ENCODE measurements at places on chromosomes 6 and 20.

DNA sequence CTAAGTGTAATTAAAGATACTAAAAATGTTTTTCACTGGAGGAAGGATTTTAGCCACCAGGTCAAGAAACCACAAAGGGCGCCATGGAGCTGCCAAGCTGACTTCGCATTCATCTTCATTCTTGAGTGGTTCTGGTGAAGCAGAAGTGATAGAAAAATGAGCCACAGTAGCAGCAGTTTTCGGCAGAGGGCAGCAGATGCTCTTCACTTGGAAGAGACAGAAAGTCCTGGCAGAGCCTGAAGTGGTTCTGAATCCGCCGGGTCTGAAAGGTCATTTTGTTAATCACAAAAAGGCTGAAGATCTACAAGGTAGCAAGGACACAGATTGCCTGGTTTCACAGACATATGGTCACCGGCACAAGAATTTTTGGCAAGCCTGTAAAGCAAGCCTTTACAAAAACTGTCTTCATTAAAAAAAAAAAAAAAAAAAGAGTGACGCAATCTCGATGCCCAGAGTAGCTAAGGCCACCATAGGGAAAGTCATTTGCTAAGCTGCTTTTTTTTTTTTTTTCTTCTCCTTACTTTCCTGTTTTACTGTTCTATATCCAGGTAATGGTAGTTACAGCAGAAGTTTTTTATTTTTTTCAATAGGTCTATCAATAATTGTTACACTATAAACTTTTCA lies 345.1 kb upstream of the AGPAT4 start:
- DNase-seq = no peak

- no peak for DNase-seq
Observed at GRCh38 chr6:135170238-135170637, 10.9 kb upstream of the MYB start.

DNA sequence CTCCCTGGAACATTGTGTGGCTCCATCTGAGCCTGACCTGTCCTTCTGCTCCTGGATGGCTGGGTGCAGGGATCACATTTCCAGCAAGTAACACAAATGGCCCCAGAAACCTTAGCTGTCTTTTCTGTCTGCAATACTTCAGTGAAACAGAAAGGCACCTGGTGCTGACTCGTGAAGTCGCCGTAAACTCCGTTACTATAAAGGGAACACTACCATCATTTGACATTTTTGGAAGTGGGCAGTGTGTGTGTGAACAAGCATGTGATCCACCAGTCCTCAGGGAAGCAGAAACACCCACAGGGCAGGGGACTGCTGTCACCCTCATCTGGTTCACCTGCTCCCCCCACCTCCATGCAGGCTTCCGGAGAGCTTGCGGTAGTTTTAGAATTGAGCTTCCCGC lies 23.9 kb downstream of the SERPINB6 start:
- no peak for DNase-seq

DNA sequence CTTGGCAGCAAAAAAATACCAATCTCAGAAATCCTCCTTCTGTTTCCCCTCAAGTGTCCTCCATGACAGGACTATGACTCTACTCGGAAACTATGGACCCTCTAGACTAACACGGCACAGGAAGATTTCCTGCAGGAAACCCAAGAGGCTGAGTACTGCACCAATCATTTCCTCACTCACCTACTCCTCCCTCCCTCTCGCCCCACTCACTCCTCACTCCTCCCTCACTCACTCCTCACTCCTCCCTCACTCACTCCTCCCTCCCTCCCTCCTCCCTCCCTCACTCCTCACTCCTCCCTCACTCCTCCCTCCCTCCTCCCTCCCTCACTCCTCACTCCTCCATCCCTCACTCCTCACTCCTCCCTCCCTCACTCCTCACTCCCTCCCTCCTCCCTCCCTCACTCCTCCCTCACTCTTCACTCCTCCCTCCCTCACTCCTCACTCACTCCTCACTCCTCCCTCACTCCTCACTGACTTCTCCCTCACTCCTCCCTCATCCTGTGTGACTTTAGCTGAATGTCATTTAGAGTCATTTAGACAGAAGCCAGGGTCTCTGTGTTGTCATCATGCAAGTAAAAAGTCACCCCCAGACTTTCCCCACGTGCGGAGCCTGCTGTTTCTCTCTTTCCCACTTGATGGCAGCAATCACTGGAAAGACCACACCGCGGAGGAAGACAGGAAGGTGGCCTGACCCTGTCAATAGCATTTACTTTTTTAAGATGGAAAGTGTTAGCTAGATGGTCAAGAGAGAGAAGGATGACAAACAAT lies 226.8 kb upstream of the PDE10A start:
- no peak for DNase-seq

- DNase-seq = no peak
Observed at GRCh38 chr6:138647006-138647405, 126.6 kb upstream of the CCDC28A start.

- DNase-seq = no peak
Observed at GRCh38 chr20:24153101-24154040, 164.8 kb upstream of the GGTLC1 start.

- no peak for DNase-seq
Observed at GRCh38 chr6:106286746-106287145, 38.8 kb downstream of the ATG5 start.

DNA sequence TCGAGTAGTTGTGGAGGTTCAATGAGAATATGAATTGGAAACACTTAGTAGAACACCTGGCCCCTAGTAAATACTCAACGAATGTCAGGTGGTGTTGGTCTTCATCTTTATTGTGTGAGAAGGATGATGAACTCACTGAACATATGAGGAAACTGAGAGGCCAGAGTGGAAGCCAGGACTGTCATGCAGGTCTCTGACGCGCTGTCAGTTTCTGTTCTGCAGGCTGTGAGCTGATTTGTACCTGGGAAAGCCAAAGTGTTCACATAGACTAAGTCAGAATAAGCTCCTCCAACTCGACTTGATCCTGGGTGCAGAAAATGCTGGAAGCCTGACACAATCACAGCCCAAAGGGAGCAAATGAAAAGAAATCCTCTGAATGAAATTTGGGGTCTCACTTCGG lies 222.2 kb downstream of the LY86 start:
- no peak for DNase-seq

- DNase-seq = no peak
Observed at GRCh38 chr6:139703780-139704179, 329.3 kb upstream of the CITED2 start.

DNA sequence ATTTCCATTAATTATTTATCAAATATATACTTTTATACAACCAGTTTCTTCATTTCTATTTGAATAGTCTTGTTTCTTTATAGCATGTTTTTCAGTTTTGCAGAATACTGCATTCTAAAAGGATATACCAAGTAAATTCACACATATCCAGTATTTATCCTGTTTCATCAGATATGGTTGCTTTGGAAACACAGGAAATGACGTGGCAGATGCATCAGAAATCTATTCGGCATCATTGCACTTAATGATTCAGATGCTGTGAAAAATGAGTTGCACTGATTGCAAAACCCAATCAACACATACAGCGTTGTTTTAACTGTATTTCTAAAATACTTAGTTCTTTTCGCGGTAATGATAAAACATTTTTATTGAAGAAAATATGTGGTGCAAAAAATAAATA lies 594.9 kb downstream of the CDH26 start:
- no peak for DNase-seq

DNA sequence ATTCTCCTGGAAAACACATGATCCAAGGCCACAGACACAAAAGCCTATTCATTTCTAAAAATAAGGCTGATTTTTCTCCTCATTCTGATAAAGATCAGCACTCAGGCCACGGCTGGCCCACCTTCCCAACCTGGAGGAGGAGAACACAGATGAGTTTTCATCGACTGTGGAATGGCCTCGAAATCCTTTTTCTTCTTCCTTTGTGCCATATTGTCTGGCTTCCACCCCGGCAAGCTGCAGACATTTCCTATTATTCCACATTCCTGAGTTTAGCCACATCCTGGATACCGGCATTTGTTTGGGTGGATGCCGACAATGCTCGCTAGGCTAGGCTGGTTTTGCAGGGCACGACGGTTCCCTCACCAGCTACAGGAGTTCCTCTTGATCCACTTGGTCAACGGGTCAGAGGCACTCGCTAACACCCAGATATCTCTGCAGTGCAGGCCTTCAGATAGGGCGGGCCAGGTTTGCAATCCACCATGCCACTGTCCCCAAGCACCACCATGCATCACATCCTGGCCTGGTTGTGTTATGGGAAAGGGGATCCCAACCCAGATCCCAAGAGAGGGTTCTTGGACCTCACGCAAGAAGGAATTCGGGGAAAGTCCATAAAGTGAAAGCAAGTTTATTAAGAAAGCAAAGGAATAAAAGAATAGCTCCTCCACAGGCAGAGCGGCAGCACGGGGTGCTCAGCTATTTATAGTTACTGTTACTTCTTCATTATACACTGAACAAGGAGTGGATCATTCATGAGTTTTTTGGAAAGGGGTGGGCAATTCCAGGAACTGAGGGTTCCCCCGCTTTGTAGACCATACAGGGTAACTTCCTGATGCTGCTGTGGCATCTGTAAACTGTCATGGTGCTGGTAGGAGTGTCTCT lies 4.2 kb upstream of the CTSZ start:
- no peak for DNase-seq

DNA sequence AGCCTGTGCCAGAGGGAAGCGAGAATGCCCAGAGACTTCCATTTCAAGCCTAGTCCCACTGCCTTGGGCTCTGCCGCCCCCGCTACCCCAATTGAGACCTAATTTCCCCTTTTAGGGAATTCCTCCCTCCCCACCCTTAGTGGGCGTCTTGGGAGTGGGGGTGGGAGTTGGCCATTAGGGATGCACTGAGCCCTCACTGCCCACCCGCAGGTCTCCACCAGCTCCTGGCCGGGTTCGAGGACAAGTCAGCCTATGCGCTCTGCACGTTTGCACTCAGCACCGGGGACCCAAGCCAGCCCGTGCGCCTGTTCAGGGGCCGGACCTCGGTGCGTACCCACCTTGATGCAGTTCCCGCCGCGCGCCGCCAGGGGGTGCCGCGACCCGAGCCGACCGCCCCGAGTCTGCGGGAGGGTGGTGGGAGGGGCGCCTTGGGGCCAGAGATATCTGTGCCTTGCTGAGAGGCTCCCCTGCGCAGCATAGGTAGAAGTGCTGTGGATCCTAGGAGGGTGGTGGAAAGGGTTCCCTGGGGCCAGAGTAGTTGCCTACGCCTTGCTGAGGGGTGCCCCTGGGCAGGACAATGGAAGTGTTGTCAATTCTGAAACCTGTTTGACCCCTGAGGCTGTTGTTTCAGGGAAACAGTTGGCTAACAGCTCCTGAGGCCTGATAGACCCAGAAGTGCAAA lies 9.2 kb downstream of the ITPA start:
- peak; percentile 68 for DNase-seq

All from activated T-cell treated with anti-CD3 and anti-CD28 coated beads for 24 hours (primary cell).